ENCODE measurements at places on chromosomes 6 and 20.

DNA sequence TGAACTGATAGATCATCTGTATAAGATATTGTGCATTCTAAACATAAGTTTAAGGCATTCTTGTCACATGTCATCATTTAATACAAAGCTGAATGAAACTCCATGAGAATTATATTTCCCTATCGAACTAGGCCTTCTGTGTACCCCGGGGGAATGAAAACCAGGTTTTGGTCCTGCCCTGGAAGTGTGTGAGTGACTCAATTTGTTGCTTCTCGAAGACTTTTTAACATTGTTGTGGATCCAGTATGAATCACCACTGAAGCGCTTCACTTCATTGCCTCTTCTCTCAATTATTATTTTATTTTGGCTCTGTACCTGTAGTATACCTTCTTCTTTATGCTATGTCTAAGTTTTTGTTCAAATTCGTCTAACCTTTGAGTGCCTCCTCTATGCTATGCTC is 150.8 kb downstream of the GRIK2 start:
- DNase-seq, result no peak

DNA sequence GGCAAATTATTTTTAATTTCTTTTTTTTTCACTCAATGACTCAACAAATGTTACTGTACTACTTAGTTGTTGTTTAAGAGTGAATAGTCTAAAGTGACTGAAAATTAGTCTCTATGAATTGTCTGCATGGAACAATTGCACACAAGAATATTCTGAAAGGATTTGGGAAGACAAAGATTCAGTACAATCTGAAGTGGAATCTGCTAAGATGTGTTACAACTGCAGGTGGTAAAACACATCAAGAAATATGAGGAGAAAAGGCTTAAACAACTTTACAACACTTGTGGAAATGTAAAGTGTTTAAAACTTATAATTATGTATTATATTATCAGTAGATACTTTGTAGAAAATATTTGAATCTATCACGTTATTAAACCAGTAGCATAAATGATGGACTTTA is 193.4 kb downstream of the WDR27 start:
- no peak for DNase-seq

DNA sequence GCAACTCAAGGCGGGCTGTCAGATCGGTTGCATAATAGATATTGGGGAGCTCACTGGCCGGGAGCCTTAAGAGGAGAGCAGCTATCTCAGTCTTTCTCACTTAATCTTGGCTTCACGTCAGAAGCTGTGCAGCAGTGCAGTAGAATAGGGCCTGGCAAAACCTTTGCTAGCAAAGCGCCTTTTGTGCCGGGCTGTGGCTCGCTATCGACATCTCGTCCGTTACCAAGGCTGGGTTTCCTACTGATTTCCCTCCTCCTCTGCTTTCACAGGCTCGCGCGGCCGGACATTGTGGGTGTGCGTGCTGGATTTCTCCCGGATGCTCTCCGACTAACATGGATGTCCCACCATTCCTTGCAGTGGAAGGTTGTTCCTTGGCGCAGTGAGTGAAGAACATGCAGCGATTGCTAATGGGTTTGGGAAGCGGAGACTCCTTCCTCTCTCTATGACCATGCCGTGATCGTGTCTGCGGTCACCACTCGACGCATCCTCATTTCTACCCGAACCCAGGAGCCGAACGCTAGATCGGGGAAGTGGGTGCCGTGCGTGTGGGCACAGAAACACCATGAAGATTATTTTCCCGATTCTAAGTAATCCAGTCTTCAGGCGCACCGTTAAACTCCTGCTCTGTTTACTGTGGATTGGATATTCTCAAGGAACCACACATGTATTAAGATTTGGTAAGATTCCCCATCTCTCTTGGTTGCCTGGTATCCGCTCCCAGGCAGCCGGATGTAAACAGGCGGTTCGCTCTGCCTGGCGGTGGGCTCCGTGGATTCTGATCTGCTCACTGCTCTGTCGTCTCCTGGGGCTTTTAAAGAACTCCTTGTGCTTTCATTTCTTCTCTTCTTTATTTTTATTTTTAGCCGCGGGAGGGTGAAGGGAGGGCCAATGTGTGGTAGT is 5.5 kb downstream of the GRIK2 start:
- DNase-seq, result no peak

DNA sequence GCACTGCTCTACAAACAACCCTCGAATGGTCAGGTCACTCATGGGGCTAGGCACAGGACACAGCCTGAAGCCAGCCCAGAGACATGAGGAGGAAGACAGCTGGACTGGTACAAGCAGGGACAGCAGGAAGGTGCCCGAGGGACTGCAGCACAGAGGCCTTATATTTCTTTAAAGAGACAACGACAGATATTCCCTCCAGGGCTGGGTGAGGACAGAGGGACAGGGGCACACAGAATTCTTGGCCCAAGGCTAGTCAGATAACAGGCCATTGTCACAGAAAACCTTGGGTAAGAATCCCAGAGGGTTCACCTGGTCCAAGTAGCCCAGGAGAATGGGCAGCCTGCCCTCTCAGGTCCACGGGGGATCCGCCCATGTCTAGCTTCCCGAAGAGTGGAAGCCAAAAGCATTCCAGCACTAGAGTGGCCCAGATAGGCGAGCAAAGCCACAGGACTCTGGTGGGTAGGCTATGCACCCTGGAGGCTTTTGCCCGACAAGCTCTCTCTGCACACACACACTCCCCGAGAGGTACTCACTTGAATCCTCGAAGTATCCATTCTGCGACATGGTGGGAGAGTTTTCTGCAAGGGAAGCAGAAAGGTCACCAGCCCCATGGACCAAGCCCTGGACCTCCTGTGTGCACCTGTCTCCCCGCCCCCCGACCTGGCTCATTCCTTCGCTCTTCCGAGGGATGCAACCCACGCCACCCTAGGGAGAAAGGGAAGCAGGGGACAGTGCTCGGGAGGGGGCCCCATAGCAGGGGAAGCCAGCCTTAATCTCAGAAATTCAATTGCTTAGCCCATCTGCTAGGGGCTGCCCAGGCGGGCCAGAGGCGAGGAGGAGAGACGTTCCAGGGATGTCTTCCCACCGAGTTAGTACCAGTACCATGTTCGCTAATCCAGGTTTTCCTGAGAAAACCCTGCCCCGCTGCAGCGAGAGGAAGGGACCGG is 1.7 kb downstream of the SLC4A11 start:
- DNase-seq, result no peak

DNA sequence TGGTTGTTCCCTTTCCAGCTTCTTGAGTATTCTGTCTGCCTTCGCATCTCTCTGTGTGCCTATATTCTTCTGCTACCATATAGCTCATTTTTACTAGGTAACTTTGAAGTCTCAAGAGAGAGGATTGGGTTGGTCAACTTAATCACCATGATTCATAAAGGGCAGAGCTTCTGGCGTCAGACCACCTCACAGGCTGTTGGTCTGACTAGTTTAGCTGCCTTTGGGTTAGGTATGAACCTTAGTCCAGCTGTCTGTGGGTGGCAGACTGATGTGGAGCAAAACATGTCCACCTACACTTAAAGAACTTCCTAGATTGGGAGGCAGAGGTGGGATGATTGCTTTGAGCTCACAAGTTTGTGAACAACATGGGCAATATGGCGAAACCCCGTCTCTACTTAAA is 192.2 kb upstream of the SGK1 start:
- DNase-seq, result no peak

DNA sequence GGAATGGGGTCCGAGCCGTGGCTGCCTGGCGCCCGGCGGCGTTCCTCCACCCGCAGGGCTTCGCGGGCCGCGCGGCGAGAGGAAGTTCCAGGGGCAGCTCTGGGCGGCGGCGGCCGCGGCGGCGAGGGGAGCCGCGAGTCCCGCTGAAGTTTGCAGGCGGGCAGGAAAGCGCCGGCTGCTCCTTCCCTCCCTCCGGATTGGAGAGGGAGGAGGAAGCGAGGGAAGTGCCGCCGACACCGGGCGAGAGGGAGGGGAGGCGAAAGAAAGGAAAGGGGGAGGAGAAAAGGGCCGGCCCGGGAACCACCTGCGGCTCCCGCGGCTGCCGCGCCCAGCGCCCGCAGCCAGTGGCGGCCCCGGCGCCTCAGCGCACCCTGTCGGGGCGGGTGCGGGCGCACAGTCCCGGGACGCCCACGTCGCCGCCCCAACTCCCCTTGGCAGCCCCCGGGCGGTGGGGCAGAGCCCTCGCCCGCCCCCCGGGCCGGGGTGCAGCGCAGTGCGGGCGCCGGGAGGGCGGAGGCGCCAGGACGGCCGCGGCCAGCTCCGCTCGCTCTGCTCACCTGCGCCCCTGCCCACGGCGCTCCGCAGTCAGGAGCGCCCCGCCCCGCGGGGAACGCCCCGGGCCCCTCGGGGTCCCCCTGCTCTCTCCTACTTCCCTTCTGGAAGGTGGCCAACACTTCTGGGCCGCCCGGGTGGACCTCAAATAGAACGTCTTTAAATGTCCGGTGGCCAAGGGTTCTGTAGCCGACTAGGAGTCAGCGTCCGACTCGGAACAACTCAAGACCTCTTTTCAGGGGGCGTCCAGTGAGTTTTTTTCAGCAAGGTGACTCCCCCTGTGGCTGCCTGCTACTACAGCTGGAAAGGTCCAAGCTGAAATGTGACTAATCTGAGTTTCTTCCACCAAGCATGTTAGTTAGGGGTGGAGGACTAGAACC is 80.3 kb upstream of the CCDC28A start:
- no peak for DNase-seq

DNA sequence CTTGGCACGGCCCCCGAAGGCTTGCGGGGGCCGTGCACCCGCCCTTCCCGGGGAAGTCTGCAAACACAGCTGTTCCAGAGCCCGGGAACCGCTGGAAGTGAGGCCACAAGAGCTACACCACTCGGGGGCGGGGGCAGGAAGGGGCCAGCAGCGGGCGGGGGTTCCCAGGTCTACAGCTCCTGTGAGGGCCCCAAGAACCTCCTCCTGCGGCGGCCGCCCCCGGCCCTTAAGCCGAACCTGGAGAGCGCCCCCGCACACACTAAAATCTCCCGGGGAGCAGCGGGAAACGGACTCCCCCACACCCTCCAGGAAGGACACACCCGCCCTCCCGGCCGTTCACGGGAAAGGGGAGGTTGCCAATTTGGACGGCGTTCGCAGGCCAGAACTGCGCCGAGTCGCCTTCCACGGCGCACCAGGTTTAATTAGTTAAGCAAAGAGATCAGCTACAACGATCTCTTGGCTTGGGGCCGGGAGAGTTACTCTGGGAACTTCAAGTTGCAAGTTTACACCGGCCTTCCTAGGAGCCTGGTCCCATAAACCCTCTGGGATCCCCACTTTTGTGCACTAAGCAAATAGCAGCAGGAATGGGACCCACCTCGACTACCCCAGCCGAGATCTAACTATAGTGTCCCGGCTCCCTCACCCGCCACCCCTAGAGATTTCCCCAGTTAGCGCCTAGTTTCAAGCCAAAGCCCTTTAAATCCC is 1.7 kb downstream of the JAG1 start:
- no peak for DNase-seq

DNA sequence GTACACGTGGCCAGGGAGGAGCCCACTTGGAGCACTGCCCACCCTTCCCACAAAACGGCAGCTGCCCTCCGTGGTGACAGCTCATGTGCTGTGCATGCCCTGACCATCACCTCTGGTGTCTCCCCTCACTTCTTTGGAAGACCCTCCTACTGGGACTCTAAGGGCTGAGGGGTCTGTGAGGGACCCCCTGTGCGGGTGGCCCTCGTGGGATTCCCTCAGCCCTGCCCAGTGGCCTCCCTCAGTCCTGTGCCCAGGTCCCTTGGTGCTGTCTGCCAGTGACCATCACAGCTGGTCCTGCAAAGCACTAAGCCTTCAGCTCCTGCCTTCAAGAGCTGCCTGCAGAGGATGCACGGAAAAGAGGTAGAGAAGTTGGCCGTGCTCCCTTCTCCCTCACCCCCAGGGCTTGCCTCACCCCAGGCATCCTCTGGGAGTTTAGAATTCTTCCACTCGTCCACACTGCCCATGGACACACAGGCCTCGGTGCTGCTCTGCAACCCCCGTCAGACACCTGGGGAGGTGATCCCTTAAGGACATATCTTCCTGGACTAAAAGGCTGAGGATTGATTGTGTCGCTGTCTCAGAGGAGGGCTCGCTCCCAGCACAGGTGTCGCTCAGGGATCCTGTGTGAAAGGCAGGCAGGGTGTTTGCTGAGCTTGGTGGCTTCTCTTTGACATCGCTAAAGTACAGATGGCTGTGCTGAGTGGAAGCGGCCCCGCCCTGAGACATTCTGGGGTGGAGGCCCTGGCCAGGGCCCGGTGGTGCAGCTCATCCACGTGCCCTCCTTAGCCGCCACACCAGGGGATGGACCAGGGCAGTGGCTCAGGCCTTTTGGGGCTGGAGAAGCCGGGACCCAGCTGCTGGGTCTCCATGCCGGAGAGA is 119.5 kb upstream of the FRMD1 start:
- no peak for DNase-seq

- DNase-seq, result no peak
These were observed 1592.6 kb downstream of the GRIK2 start for GRCh38 chr6:102986086-102986485.

DNA sequence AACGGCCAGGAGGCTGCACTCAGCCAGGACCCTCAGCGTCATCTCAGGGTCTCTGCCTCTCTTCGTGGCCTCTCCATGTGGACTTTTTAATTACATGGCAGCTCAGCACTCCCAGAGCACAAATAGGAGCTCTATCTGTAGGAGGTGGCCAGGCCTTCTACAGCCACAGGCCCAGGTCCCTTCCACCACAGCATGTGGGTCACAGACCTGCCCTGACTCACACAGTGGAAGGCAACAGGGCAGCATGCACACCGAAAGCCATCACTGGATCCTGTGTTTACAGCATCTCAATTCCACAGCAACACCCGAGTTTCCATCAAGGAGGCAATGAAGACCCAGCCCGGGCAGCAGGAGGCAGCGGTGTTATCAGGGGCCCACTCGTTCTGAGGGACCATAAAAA is 65.8 kb upstream of the CD93 start:
- no peak for DNase-seq

DNA sequence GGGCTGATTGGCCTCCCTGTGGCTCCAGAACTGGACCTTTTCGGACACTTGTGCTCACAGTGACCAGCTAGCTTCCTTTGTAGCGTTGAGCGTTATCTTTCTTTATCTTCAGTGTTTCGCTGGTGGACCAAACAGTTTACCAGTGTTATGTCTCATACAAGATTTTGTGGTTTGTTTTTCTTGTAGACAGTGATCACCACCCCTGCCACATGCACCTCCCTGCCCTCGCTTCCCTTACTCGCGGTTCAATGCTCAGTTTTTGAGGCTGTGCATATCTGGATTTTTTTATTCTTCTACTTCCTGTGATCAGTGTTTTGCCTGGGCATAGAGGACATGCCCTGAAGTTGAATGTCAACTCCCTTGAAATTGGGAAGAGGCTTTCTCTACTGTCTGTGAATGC is 16.4 kb downstream of the MYT1 start:
- DNase-seq, result no peak

DNA sequence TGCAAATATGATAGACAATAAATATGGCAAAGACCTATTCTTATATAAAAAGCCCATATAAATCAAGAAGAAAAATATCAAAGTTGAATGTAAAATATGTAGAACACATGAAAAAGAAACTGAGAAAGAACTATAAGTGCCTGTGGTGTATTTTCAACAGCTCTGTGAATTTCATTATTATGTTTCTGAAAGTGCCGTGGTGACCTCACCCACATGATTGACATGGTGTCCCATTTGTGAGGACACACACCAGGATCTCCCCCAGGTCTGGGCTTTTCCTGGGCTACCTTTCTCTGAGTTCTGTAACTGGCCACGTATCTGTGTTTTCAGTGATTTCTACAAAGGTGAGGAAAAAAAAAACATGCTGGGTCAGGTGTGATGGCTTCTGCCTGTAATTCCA is 86.7 kb downstream of the BMP6 start:
- DNase-seq, result no peak

- DNase-seq, result no peak
These were observed 76.8 kb downstream of the UNC5CL start for GRCh38 chr6:40962241-40962640.

Data from T-cell (primary cell).